Endothelial cell of umbilical vein (primary cell): ENCODE measurements at places on chromosomes 6 and 20.

GRCh38 chr6:116088946-116089345, 11.7 kb upstream of the NT5DC1 start:
- no peak for DNase-seq

DNA sequence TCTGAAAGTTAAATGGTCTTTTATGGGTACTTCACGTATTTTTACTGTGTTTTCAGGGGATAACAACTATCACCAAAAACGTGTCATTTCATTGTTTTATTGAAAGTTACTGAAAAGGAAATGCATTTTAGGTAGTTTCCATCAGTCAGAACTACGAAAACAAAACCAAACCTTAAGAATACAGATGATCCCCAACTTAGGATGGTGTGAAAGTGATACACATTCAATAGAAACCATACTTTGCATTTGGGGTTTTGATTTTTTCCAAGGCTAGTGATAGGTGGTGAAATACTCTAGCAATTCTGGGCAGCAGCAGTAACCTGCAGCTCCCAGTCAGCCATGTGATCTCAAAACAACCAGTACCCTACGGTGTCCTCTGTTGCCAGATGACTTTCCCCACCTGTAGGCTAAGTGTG, 25.9 kb upstream of the EFHC1 start:
- DNase-seq: no peak

DNA sequence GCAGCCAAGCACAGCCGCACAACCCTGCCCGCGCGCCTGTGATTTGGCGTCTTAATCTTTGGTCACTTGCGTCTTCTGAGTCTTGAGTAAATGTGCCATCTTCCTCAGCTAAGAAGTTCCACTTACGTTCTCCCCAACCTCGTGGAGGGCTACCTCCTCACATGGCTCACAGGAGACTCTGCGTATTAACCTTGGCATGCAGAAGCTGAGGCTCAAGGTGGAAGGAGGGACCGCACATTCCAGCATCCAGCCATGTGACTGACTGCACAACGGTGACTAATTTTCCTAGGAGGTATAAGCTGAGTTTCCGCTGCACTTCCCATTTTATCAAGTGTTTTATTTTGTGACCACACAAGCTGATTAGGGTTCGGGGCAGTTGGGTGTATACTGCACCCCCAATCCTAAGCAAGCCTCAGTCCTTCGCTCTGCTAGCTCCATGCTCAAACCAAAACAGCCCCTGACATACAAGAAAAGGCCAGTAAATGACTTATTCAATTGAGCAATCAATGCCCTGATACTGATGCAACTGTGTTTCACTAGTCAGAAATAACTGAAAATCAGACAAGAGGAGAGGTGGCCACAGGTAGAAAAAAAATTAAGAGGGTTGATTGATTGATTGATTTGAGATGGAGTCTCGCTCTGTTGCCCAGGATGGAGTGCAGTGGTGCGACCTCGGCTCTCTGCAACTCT, 7.0 kb downstream of the BEND3 start:
- DNase-seq: no peak

DNA sequence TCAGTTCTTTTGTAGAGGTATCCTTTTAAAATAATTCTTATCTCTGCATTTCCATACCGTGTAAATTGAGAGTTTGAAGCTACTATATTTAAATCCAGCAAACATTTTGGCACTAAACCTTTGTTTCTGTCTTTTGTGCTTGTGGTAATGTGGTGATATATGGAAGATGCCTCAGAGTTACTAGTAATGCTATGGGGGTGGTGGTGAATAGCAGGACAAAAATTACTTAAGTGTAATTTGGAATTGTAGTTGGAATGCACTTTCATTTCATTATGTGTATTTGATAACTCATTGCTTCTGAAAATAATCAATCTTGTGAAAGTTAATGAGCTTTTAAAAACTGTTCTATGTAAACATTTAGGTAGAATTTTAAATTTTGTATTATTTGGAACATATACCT, 404.5 kb downstream of the PHF3 start:
- no peak for DNase-seq

- DNase-seq: no peak
Measured at GRCh38 chr20:47054945-47055344, 160.3 kb downstream of the EYA2 start.

GRCh38 chr6:157991067-157991432, 9.4 kb downstream of the SYNJ2 start:
- DNase-seq: no peak

DNA sequence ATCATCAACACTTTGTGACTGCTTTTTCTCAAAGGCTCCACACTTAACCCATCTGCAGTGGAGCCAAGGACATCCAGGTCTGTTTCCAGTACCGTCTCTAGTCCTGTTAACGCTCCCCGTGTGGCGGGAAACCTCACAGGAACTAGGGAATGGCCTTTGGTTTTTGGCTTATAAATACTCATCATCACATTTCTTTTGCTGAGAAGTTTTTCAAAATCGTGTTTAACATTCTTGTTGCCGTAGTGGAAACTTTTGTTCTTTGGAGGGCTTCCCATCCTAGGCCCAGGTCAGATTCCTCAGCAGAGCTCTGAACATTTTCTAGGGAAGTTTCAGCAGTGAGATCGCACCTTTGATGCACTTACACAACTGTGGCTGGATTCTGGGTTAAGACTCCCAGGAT, 24.6 kb downstream of the DAAM2 start:
- DNase-seq: no peak

GRCh38 chr6:44001318-44002066, 125.8 kb downstream of the MRPL14 start:
- DNase-seq: peak; percentile 11

DNA sequence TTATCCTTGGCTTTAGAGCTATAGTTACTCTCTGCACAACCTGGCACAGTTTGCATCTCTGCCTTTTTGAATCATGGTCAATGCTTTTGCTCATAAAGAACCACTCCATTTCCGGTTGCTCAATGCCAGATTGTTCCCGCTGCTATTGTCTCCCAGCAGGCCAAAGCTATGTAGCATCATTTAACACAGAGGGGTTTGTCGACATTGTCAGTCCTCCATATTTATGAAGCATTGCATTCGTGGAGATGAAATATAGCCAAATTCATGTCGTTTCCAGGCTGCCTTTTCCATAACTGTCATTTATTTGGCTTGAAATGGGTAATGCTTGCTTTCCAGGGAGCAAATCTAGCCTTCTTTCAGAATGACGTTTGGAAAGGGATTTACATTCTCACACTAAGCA, 598.8 kb downstream of the EPHA7 start:
- DNase-seq: no peak
